Muscle of back (tissue), 13 donors: ENCODE measurements at places on chromosomes 11 and 22. TPM values are rescaled to one million over a fixed set of nuclear protein-coding genes. Genes with fewer than 3 reads are reported as not detected.

The CCDC188 gene
- 0.79 TPM for polyA plus RNA-seq

The ZFPL1 gene
- 21.8 TPM for polyA plus RNA-seq

The POTEH gene
- not detected for polyA plus RNA-seq

The ACCS gene
- polyA plus RNA-seq: 7.9 TPM

The OR8K5 gene
- polyA plus RNA-seq: not detected

The MRGPRG gene
- not detected for polyA plus RNA-seq

The RTN4RL2 gene
- polyA plus RNA-seq: 27.2 TPM

The IGLL1 gene
- not detected for polyA plus RNA-seq

The PDE2A gene
- 17.4 TPM for polyA plus RNA-seq

The BACE1 gene
- polyA plus RNA-seq: 41.2 TPM

The NXPE1 gene
- polyA plus RNA-seq: not detected

- no peak for DNase-seq
Measured at GRCh38 chr22:48537343-48537680, 1290.4 kb downstream of the BRD1 start.

- no peak for DNase-seq
Measured at GRCh38 chr11:19921976-19922688, 209.5 kb downstream of the NAV2 start.

DNA sequence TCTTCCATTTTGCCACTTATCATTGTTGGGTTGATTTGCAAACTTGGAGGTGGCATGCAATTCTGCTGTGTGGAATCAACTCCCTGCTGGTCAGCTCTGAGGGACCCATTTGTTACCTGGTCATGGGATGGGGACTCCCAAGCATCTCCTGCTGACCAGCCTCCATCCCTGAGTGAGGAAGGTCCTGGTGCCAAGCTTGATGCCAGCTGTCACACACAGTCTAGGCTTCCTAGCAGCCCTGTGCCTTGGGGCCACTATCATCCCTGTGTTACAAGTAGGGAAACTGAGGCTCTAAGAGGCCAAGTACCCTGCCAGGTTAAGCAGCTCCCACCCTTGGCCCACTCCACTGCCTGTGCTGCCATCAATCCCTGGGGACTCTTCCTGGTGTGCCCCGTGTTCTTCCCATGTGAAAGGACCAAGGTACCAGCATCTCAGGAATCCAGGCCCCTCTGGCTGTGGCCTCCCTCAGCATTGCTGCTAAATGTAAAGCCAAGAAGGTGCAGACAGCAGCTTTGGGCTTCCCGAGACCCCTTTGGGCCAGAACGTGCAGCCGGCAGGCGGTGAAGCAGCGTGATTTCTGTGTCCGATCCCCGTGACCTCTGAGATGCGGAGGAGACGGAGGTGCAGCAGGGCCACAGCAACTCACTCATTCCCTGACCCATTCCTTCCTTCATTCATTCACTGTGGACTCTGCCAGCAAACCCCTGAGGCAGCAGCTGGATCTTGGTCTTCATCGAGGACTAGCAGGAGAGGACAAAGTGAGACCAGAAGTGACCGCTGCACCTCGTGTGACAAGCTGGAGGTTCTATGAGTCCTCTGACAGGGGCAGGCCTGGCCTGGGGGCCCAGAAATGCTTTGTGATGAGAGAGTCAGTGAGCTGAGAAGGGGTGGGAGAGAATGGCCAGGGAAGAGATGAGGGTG is 49.7 kb downstream of the MYEOV start:
- DNase-seq: no peak

GRCh38 chr11:2774173-2775082 is 74.6 kb upstream of the KCNQ1OT1 start:
- DNase-seq: no peak

DNA sequence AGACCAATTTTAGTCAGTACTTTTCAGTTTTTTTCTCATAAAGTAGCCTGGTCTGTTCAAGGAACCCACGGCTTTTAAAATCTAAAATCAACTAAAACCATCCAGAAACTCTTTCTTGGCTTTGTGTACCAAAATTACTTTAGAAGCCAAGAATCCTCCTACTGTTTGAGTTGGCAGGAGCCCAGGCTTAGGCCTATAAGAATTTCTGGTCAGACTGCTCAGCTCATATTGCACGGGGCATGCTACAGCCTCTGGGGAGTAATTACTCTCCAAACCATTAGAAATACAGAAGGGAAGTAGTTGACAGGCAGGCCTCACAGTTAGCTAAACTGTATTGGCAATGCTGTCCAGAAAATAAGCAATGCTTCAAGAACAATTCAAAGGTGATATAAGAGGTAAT is 1862.9 kb upstream of the RAG2 start:
- peak; percentile 68 for DNase-seq

DNA sequence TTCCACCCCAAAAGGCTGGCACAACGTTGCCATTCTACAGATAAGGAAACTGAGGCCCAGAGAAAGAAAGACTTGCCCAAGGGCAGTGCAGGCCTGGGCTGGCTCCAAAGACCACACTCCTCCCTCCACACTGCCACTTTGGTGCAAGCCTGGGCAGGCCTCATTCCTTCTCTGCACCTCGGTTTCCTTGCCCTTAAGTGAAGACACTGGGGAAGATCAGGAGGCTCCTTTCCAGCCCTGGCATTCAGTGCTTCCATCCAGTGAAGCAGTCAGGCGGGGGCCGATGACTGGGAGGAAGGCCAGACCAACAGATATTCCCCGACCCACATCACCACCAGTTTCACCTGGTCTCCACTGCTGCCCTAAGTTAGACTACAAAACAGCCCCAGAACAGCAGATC is 18.3 kb upstream of the TCF20 start:
- no peak for DNase-seq

- DNase-seq: no peak
Measured at GRCh38 chr11:81380395-81380794, 1353.3 kb downstream of the FAM181B start.

DNA sequence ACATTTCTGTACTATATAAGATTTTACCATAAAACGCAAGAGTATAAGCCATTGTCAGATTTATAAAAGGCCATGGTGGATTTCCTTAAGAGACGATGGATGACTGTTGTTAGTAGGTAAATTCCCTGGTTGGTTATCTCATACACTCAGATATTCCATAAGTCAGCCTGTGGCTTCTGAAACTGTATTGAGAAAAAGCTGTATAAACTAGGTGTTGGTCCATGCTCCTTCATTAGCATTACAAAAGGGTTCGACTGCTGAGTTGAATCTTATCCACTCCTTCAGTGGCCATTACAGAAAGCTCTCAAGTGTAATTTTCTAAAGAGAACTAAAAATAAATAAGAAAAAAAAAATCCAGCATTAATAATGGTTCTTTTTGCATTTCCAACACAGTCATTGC is 5.3 kb downstream of the GRAP2 start:
- DNase-seq: no peak

DNA sequence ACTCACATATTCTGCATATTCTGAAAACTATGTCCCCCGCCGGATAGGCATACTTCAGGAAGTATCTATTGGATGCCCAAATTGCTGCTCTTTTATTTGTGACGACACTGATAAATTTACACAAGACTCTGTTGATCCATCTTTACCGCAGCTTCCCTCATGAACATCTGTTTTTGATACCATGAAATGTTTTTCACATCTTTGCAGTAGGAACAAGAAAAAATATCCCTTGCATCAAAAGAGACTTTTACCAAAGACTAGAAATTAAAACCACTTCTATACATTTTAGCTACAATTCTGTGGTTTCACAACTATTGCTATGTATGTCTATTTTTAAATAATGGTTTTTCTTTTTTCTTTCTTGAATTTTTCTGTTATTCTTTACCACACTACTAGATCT is 15.3 kb downstream of the POU2AF2 start:
- DNase-seq: no peak

- no peak for DNase-seq
Measured at GRCh38 chr11:86081455-86081854, 12.6 kb upstream of the PICALM start.

DNA sequence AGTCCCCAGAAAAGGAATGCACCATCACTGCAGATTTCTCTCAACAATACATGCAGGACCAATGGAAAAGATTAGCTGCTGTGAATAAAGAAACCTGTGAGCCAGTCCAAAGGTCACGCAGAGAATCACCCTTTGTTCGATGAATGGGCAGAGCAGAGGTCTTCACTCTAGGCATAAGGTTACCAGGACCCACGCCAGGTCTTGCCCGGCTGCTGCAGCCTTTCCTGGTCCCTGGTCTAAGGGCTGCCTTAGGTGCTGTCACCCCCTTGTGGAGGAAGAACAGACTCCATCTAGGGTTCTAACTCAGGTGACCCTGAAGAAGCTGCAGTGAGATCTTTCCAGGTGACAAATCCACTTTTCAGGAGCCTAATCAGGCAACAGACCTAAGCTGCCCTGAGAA is 29.0 kb upstream of the NAP1L4 start:
- no peak for DNase-seq

DNA sequence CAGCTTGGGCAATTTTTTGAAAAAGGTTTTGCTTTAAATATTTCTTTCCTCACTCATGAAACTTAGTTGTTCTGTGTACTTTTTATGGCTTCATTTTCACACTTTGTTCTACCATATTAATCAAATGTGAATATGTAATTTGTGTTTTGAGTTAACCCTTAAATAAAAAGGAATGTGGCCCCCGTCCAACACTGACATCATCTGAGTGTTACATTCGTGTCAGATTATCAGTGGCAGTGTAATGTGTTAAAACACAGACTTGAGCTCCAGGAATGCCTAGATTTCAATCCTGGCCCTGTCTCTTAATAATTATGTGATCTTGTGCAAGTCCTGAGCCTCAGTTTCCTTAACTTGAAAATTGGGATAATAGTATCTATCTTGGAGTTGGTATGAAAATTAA is 5.6 kb downstream of the RTN3 start:
- DNase-seq: no peak

DNA sequence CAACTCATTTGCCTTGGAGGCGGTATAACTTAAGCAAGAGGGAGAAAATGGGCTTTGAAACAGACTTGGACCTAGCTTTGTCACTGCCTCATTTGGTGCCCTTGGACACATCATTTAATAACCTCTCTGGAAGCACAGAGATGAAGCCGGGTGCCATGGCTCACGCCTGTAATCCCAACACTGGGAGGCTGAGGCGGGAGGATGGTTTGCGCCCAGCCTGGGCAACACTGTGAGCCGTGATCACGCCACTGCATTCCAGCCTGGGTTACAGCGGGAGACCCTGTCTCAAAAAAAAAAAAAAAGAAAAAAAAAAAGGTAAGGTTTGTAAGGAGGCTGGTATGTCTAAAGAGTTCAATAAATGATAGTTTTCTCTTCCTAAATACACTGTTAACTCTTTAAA is 806 bp downstream of the COA4 start:
- DNase-seq: peak; percentile 24

DNA sequence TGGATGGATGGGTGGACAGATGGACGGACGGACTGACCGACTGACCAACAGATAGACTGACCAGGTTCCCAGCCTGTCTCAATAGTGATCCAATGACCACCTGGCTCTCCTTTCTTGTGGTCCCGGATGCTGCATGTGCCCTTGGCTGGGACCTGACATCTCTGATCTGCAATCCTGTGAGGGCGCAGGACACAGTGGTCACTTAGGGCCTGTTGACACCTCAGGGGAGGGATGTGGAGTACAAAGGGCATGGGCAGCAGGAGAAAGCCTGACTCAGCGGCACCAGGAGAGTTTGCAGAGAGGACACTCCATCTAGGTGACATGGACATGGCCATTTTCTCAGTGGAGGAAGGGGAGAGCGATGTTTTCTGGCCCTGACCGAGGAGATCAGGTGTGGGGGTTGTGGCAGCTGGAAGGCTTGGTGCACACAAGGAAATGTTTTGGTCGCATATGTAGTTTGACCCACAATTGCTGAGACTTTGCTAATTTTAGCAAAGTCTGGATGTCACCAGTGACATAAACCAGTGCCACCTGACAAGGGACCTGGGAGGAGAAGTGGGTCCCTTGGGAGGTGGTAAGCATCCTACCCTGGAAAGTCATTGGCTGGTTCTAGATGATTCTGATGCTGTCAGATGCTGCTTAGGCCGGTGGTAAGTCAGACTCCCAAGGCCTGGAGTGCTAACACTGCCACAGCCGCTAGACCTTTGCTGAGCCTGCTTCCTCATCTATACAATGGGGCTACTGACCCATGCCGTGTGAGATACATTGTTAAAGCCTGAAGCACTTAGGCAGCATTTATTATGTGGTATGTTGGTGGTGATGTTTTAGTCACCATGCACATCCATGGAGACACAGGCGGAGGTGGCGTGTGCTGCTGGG is 50.7 kb downstream of the CD82 start:
- DNase-seq: no peak

- DNase-seq: no peak
Measured at GRCh38 chr11:103397369-103397768, 288.1 kb downstream of the DYNC2H1 start.

- no peak for DNase-seq
Measured at GRCh38 chr11:111309215-111309915, 11.0 kb downstream of the POU2AF3 start.

- DNase-seq: peak; percentile 59
Measured at GRCh38 chr22:38843201-38843656, 599 bp downstream of the NPTXR start.

DNA sequence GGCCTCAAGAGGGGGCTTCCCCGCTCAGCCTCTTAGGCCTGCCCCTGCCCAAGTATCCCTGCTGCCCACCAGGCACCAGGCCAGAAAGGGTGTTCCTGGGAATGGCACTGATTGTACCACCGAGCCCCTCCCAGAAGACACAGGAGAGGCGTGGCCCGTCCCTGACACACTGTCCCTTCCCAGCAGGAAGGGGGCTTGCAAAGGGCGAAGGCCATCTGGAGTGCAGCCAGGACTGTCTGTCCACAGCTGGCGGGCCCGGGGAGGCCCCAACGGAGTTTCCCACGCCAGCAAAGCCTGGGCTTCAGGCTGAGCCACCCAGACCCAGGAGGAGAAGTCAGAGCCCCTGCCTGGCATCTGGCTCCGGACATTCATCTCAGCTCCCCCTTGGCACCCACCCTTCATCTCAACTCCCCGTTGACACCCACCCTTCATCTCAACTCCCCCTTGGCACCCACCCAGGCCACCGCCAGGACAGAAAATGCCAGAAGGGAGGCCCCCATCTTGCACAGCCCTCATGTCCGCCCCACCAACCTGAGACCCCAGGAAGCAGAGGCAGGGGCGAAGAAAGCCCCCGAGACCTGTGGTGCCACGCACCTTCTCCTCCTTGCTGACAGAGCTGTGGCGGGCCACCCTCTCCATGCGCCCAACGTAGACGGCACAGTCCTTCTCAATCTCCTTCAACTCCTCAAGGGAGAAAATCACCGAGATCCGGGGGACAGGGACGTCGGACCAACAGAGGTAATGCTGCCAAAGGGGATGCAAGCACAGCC is 19.4 kb downstream of the TUBGCP6 start:
- DNase-seq: no peak

GRCh38 chr22:44783581-44783980 is 31.2 kb downstream of the ARHGAP8 start:
- no peak for DNase-seq
